ENCODE measurements at places on chromosomes 11 and 22. TPM values are rescaled to one million over a fixed set of nuclear protein-coding genes. Genes with fewer than 3 reads are reported as not detected.

GRCh38 chr11:116033931-116034553 lies 529.8 kb upstream of the CADM1 start:
- no peak overlapping the region for H3K27ac ChIP-seq
- no peaks in the 10 kb centered on the region for H3K4me1 ChIP-seq
- H3K4me3 ChIP-seq: no peak overlapping the region
- no peaks in the 10 kb centered on the region for H3K36me3 ChIP-seq
- DNase-seq: peak; percentile 41

DNA sequence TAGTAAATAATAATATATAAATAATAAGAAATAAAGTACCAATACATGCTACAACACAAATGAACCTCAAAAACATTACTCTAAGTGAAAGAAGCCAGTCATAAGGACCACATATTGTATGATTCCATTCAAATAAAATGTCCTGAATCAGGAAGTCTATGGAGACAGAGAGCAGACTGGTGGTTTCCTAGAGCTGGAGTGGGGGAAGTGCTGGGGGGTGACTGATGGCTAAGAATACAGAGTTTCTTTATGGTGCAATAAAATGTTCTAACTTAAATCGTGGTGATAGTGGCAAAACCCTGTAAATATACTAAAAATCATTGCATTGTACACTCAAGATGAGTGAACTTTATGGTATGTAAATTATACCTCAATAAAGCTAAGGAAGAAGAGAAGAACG lies 376.5 kb downstream of the BUD13 start:
- H3K36me3 ChIP-seq: peaks cover 5% of the 10 kb centered on the region
- H3K27ac ChIP-seq: no peak overlapping the region
- no peak overlapping the region for H3K4me3 ChIP-seq

Gene OR4A15
- not detected for total RNA-seq

- no peak overlapping the region for H3K4me3 ChIP-seq
- no peak overlapping the region for H3K27ac ChIP-seq
- no peaks in the 10 kb centered on the region for H3K4me1 ChIP-seq
- no peak for DNase-seq
- H3K36me3 ChIP-seq: no peaks in the 10 kb centered on the region
Observed at GRCh38 chr22:25362883-25363240, 143.4 kb downstream of the CRYBB2 start.

GRCh38 chr11:112564228-112564955 lies 303.7 kb upstream of the PLET1 start:
- no peak for DNase-seq
- no peak overlapping the region for H3K27ac ChIP-seq
- no peaks in the 10 kb centered on the region for H3K4me1 ChIP-seq

DNA sequence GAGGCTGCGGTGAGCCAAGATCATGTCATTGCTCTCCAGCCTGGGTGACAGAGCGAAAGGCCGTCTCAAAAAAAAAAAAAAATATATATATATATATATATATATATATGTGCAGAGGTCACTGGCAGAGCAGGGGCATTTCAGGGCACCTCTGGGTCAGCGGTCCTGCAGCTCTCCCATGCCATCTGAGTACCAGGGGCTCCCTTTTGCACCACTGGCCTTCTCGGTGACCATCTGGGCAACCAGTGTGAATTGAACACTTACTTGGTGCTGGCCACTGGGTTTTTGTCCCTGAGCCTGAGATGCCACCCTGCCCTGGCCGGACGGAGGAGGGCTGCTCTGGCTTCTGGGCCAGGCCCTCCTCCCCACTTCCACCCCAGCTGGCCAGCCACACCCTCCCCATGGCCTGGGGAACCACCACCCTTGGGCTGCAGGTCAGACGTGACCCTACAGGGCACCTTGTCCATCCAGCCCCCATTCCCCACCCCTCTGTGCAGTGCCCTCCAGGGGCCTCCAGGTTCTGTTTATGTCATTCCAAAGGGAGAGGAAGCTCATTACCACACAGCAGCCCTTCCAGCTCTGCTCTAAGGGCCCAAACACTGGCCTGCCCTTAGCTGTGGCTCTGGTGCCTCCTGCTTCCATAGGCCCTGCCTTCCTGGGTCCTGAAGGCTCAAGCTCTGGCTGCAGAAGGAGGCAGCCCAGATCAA lies 10.3 kb downstream of the MAPK8IP1 start:
- no peak overlapping the region for H3K4me3 ChIP-seq
- no peak for DNase-seq
- H3K4me1 ChIP-seq: no peaks in the 10 kb centered on the region

Gene OVCH2
- total RNA-seq: 0.44 TPM

Gene NLRP10
- total RNA-seq: not detected

- peaks cover 2% of the 10 kb centered on the region for H3K36me3 ChIP-seq
- no peaks in the 10 kb centered on the region for H3K27me3 ChIP-seq
- no peak for DNase-seq
- no peak overlapping the region for H3K27ac ChIP-seq
- H3K4me3 ChIP-seq: no peak overlapping the region
- H3K4me1 ChIP-seq: peaks cover 10% of the 10 kb centered on the region
Observed at GRCh38 chr11:118618991-118619375, 11.6 kb downstream of the PHLDB1 start.

- DNase-seq: no peak
- no peak overlapping the region for H3K4me3 ChIP-seq
- H3K27ac ChIP-seq: no peak overlapping the region
- H3K36me3 ChIP-seq: peaks cover 9% of the 10 kb centered on the region
Observed at GRCh38 chr11:70842256-70842655, 410.1 kb downstream of the SHANK2 start.

- H3K27me3 ChIP-seq: no peaks in the 10 kb centered on the region
- no peak overlapping the region for H3K27ac ChIP-seq
- peaks cover 7% of the 10 kb centered on the region for H3K36me3 ChIP-seq
Observed at GRCh38 chr11:69551963-69552362, 70.5 kb downstream of the LINC01488 start.

Measured in H9 (cell line).